HepG2 (cell line): ENCODE measurements at places on chromosomes 2 and 18. TPM values are rescaled to one million over a fixed set of nuclear protein-coding genes. Genes with fewer than 3 reads are reported as not detected.

DNA sequence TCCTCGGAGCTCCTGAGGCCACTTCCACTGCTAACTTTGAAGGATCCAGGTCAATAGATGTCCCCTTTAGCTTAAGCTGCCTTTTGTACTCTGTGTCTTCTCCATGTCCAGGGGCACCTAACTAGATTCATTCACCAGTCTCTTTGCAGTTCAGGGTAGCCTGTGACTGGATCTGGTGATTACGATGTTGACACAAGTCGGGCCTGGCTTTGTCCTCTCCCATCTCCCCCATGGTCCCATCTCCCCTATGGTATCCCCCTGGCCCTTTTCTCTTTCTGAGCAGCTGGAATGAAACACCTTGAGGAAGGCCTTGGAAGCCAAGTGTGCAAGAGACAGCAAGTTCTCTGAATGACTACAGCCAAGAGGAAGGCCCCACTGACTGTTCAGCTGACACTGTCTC is 417.9 kb upstream of the SMIM21 start:
- no peak for DNase-seq

NT5C1B gene
- not detected in 2 replicates for total RNA-seq

DNA sequence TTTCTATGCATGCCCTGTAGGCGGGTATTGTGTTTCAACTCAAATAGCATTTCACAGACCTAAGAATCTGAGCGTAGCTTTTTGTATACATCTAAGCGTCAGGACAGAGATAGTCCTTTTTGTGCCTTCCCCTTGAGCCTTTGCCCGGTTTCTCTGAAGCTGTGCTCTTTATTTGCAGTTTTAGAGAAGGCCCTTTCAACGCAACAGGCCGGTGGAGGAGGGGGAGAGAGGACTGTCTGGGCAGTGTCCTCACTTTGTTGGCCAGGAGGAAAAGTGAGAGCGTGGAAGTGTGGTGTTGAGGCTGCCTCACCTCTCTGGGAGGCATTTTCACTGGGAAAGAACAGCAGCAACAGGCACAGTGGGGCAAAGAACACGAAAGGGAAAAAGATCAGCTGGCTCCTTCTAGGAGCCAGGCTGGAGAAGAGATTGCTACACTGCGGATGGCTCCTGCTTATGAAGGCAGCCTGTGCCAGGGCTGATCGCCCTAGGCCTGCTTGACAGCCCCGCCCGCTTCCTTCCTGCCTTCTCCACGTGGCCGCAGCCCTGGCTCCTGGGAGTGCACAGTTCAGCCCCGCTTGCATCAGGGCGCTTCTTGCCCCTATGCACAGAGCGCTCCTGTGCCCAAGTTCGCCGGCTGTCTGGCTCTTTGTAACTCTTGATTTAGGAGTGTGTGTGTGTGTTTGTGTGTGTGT is 195.6 kb upstream of the POU3F3 start:
- DNase-seq: no peak

GRCh38 chr18:62659698-62660097 is 55.6 kb upstream of the PHLPP1 start:
- DNase-seq: no peak

DNA sequence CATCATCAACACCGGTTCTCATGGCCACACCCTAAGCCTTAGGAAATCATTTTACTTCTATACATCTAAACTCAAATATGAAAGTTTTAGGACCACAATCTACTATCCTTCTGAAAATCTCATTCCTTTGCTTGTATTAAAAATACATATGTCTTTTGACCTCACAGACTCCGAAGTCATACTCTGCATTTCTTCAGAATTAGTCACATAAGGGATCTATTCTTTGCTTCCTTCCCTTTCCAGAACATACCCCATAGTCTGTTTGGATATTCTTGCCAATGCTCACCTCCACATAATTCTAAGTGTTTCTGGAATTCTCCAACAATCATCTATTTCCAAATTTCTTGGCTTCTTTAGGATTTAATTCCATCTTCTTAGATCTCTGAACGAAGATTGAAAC is 14.2 kb upstream of the DSG1 start:
- DNase-seq: no peak

SIGLEC15 gene
- total RNA-seq: not detected in 2 replicates

UGT1A7 gene
- not detected in 2 replicates for total RNA-seq

DNA sequence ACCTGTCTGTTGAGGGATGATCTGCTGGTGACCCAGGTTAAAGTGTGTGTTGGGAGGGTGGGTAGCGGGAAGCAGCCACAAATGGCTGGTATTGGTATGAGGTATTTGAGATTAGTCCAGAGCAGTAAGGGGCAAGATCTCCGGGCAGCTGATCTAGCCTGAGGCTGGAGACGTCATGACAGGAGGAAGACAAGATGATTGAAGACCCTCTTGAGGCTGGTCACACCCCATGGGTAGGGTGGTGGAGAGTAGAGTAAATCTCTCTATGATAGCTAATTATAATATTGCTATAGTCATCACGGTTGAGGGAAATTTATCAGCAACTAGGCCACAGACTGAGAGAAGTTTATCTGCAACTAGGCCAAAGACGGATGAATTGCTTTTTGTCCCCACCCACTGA is 128.5 kb downstream of the CDCA7 start:
- no peak for DNase-seq

DNA sequence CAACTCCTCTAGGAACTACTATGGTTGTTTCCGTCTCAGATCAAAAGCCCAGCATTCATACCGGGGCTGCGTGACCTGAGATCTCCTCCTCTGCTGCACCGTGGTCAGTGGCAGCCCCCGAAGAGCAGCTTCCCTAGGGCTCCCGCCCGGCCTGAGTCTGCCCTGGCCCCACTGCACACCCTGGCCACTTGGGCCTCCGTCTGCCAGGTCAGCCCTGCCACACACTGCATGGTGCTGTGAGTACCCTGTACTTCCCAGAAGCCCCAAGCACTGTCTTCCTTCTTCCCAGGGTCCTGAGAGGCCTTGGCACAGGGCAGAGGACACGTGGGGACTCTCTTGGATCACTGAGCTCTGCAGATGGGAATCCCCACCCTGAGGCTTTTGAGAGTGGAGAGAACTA is 81.5 kb upstream of the GPC1 start:
- no peak for DNase-seq

IL36B gene
- total RNA-seq: not detected in 2 replicates

DNA sequence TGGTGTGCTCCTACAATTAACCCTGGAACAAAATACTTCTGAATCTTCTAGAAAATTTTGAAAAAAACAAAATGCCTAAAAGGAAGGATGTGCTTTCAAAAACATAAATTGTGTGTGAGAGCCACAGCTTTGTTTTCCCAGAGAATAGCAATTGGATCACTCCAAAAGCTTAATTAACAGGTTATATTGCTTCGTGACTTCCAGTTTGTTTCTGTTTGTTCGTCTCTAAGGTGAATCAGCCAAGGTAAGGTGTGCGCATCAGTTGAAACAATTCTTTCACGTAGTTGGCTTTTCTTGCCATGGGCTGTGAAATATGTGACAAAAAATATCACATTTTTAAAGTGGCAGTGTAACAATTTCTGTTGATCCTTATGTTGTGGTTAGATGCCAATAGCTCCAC is 90.3 kb upstream of the BARD1 start:
- DNase-seq: no peak
